Activated gamma-delta T cell treated with anti-CD3 and anti-CD28 coated beads, Interleukin-2, amount 50 U/mL, for 16 hours (primary cell): ENCODE measurements at places on chromosomes 4 and X.
A peak's percentile ranks its signal among the peaks of the same experiment; 100 is the strongest.

- DNase-seq: no peak
Observed at GRCh38 chr4:37993806-37994205, 33.6 kb downstream of the PTTG2 start.

DNA sequence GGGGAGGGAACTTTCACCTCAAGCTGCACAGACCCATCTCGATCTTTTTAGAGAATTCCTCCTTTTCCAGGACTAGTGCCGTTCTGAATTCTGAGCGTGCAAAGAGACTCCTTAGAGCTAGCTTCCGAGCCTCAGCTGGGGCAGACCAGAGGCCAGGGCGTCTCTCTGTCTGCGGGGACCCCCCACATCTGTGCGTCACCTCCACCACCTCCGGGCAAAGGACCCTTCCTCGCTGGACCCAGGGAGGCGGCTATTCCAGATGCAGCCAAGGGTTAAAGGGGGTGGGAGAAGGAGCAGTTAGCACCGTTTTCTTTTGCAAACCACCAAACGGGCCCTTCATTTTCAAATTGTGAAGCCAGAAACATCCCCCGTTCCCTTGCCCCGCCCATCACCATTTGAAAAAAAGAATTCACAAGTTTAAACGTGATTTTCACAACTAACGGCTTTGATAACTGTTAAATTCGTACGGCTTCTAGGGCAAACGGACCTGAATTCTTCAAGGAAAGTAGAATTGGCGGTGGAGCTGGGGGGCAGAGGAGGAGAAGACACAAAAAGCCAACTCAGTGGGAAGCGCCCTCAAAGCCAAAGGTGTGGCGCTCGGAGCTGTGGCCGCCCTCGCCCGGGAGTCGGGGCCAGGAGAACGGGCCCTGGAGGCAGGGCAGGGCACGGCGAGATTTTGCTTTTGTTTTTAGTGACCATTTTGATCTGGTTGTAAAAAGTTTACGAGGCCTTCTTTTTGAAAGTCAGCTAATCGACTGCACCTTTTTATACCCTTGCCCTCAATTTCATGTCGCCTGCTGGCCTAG lies 3.3 kb upstream of the PDGFRA start:
- no peak for DNase-seq

GRCh38 chr4:113049421-113050370 lies at the start of gene ANK2:
Gene ANK2 (plus strand): TSS chr4:113049653. CDS start chr4:113049729, 76 bp downstream.
- DNase-seq: no peak

GRCh38 chr4:8640816-8641215 lies 48.3 kb downstream of the CPZ start:
- no peak for DNase-seq

- no peak for DNase-seq
Observed at GRCh38 chrX:1398431-1399340, 6.8 kb upstream of the SLC25A6 start.

DNA sequence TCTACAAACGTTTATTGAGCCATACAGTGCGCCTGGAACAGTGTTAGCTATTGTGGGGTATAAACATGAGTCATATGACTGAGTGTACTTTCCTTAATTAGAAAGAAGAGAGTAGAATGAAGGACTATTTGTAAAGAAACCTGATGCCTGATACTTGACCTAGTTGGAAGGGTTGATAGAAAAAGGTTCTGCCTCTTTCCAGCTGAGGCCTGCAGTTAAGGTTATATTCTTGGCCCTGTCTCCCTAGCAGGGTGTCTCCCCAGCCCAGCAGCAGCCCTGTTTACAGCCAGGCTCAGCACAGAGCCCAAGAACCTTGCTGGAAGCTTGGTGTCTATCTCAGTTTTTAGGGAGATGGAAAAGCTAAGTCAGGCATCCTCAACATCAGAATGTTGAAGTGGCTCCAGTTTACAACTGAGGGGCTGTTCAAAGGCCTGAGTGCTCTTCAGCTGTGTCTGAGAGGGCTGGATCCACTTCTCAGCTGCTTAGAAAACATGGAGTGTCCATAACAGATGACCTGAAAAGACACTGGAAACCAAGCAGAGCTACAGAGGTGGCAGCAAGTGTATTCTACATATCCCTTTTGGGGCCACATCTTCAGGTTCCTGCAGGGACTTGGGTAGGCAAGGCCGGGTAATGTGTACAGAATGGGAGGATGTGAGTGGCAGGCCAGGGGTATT lies 21.6 kb downstream of the NYX start:
- no peak for DNase-seq

DNA sequence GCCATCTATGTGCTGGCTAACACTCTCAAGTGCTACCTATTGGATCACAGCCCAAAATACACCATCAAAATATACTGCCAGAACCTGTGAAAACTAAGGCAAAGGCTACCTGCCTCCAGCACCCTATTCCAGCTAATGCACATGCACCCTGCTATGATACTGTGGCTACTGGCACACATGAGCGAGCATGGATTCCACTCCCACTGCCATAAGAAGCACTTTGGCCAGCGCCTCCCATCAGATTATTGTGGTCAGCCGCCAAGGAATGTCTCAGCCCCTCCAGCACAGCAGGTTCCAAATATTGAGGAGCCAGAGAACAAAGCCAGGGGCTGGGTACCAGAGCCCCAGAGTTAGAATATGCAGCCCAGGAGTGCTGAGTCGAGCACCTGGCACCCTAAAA lies 32.5 kb upstream of the TMPRSS11F start:
- DNase-seq: no peak

GRCh38 chr4:12729384-12729783 lies 754.8 kb downstream of the RAB28 start:
- DNase-seq: no peak

- DNase-seq: no peak
Observed at GRCh38 chr4:138774940-138775339, 240.6 kb upstream of the NOCT start.

GRCh38 chr4:113730467-113731216 lies 30.9 kb downstream of the CAMK2D start:
- no peak for DNase-seq

DNA sequence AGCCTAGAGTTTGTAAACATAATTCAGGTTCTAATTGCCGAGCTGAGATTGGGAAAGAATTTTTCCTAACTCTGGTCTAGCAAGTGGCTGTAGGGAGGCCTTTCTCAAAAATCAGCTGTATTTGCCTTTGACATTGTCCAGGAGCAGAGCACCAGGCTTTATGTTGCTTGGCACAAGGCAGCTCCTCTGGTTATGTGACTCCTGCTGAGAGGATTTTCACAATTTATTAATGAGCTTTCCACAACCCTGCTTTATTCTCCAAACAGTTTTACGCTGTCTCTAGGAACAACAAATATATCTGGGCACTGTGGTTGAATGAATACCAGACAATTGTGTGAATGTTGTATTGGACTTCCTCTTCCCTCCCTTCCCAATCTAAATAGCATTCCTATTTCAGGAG lies 14.9 kb downstream of the LSM6 start:
- DNase-seq: no peak

DNA sequence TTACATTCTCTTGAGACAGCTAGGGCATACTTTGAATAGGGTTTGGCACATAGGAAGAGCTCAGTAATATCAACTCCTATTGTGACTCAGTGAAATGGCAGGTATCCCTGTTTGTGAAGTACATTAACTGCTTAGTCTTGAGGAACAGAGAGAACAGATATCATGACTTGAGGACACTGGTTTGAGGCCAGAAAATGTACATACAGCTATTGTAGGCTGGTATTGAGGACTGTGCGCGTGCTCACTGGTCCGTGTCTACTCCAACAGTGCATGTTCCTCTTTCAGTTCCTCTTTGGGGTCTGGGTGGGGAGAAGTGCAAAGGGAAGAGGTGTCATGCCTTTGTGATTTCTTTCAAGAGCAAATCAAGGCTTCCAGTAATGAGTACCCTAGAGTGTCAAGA lies 34.6 kb upstream of the TBC1D9 start:
- DNase-seq: no peak

DNA sequence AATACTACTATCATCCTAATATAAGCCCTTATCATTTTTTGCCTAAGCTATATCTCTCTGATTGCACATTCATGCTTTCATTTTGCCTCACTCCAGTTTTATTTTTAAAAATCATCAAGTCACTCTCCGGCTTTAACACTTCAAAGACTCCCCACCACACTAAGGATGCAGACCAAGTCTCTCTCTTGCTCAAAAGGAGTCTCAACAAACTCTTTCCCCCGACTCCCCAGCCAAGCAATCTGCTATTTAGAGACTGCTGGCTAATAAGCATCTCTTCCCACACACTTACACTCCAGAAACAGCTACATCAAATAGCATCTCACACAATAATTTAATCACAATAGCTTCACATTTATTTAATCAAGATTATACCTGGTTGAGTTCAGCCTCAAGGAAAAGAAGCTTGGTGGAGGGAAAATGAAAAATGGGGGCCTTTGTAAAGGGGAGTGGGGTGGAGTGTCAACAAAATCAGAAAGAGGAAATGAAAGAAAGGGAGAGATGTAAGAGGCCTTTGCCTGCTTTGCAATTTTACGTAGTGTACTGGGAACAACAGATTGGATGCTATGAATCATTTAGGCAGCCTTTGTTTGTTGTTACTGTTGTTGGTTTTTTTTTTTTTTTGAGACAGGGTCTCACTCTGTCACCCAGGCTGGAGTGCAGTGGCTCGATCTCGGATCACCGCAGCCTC lies 104.1 kb upstream of the MCF2 start:
- DNase-seq: no peak

- DNase-seq: no peak
Observed at GRCh38 chr4:3744901-3745300, 21.3 kb upstream of the ADRA2C start.

- no peak for DNase-seq
Observed at GRCh38 chr4:46994007-46994405, 625 bp upstream of the GABRA4 start.

GRCh38 chr4:52869196-52869595 lies 7.1 kb downstream of the RASL11B start:
- DNase-seq: no peak

DNA sequence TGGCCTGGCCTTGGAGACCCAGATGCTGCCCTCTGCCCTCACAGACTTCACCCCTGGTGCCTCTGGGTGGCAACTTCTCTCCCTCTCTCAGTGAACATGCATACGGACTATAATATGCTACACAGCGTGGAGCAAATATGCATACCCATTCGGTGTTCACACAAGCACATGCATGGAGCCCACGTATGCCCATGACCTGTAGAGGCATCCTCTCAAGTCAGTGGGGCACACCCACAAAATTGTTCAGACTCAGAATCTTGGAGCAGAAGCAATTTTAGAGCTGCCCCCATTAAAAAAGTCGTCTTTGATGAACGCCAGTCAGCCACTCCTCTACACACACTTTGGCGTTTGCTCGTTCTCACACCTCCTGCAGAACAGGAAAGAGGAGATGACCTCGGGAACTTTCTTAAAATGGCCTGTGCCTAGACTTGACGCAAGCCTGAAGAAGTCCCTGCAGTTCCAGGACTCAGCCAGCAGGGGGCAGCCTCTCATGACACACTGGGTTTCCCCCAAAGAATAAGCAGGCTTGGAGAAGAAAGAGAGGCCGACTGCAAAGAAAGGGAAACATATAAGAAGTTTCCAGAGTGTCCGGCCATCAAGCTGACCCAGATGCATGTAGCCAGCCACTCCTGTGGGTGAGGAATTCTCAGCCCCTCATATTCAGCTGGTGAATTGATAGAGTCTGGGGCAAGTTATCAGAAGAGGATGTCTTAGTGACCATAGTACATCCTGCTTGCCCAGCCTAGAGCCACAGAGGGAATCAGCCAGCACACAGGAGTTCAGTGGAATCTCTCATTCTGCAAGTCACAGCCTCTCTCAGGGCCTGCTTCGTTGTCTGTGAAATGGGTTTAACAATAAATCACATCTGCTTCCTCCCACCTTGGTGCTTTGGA lies 17.3 kb downstream of the APLN start:
- peak; percentile 68 for DNase-seq
